ENCODE measurements at places on chromosomes 11 and 22.

DNA sequence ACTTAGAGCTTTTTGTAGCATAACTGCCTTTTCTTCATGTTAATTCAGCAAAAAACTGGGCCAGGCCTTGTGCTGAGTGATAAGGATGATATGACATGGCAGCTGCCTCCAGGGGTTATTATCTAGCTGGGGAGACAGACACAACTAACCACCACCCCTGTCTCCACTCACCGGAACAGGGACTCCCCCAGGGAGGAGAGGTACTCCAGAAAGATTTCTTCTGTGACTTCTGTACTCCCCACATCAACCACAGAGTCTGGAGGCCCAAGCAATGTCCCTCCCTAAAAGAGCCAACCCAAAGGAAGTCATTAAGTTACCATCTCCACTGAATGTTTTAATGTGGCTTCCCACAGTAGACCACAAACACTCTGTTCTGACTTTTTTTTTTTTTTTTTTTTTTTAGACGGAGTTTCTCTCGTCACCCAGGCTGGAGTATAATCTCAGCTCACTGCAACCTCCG is 14.3 kb upstream of the PMM1 start:
- peak; percentile 82 for DNase-seq

DNA sequence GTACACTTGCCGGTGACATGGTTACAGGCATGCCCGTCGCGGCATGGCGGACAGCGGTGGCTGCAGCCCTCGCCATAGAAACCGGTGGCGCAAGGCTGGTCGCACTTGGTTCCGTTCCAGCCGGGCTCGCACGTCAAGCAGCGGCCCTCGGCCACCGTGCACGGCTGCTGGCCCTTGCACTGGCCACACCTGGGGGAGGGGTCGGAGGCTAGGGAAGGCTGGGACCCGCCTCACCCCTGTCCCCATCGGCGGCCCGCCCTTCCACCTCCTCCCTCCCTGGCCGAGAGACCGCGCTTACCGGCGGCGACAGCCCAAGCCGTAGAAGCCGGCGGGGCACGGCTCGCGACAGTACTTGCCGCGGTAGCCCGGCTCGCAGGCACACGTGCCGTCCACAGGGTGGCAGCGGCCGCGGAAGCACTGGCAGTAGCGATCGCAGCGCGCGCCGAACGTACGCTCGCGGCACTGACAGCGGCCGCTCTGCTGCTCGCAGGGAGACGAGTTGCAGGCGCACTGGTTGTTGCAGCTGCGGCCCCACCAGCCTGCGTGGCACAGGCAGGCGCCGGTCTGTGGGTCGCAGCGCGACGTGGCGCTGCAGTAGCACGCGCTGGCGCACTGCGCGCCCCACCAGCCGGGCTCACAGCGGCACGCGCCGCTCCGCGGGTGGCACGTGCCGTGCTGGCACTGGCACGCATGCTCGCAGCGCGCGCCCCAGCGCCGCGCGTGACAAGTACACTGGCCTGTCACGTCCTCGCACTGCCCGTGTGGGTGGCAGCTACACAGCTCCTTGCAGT is 6.7 kb downstream of the SCARF2 start:
- peak; percentile 66 for DNase-seq

DNA sequence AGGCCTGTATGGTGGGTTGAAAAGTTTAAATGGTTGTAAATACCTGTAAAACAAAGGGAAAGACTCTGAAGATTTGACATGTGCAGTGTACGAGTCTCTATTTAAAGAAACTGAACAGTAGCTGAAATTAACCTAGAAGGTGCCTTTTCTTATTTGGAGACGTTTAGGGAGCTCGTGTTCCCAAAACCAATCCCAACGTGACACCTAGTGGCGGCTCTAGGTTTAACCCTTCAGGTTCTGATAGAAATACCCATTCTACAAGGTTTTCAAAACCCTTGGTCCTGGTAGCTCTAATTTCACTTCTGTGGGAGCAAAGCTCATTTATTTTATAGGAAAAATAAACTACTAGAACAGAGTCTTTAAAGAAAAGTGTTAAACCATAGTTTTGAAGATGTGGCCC is 258.3 kb downstream of the LRRC4C start:
- no peak for DNase-seq

GRCh38 chr22:35205961-35206360 is 51.3 kb upstream of the HMGXB4 start:
- DNase-seq: no peak

GRCh38 chr11:66904055-66904454 is 47.2 kb downstream of the LRFN4 start:
- DNase-seq: no peak

All from CD4-positive, alpha-beta T cell treated with Interleukin-12 subunit alpha and Interleukin-12 subunit beta, for 1 hour (primary cell).